ENCODE measurements at places on chromosomes 2 and 18.

DNA sequence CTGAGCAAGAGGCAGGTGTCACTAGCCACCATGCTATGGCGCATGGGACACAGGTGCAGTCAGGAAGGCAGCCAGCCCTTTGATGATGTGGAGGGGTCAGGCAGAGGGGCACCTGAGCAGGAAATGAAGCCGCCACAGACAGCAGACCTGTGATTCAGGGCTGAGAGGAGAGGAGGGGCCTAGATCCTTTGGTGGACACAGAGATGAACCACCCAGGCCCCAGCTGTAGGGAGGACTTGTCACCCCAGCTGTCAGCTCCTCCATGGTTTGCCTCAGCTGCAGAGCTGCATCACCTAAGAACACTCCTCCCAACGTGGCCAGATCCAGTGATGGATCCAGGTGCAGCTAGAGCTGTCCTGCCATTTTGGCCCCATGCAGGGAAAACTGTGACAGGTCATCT lies 11.6 kb downstream of the ASB18 start:
- DNase-seq = no peak

DNA sequence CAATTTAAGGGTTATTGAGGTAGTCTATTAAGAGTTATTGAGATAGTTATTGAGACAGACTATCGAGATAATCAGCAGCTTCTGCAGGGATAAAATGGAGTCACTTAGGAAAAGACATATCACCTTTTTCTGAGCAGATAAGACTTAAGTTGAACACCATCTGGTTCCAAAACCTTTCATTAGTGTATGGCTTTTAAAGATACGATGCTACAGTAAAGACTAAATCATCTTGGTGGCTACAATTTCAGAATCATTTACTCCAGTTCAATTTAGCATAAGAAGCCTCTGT lies 68.6 kb upstream of the DNAJC10 start:
- no peak for DNase-seq

DNA sequence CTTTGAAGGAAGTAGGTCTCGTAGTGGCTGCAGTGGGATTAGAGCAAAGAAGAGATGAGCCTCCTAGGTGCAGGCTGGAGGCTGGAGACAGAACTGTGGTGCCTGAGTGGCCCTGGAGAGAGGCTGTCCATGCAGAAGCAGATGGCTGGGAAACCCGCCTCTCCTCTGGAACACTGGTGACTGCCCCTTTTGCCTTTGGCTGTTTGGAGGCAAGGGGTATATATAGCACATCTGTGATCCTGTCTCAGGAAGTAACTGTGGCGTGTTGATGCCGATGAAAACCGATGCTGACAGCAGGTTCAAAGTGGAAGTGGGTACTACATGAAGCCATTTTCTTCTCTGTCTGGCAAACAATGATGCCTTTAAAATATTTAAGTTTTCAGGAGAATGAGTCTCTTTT lies 43.5 kb downstream of the SLC9A2 start:
- DNase-seq = no peak

GRCh38 chr2:29033172-29033571 lies 41.2 kb downstream of the PCARE start:
- DNase-seq = no peak

GRCh38 chr18:58761241-58761969 lies 90.1 kb downstream of the MALT1 start:
- no peak for DNase-seq

DNA sequence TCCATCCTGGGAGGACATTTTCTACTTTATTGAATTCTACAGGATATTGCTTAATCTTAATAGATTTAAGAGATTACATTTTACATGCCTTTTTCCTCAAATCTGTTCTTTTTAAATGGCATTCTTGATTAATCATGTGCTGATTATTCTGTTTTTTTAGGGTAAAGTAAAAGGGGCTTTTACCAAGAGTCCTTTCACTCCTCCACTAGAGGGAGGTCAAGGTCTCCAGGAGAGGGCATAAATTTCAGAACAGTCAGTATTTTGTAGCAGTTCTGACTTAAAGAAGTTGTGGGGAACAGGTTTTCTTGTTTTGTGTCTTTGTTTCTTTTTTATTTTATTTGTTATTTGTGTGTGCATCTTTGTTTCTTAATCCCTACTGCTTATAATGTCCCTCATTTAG lies 25.4 kb downstream of the WDR75 start:
- DNase-seq = no peak

GRCh38 chr18:9722691-9723090 lies 14.6 kb downstream of the RAB31 start:
- no peak for DNase-seq

DNA sequence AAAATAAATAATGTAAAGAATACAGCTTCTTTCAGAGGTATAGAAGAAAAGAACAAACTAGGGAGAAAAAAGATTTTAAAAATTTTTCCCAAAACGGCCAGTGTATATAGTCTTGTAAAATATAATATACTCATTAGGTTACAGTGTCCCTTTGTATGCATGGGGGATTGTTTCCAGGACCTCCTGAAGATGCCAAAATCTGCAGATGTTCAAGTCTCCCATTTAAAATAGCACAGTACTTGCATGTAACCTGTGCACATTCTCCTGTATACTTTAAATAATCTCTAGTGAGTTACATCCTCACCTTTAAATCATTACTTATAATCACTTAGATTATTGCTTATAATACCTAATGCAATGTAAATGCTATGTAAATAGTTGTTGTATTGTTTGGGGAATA lies 80.6 kb upstream of the LRRTM4 start:
- no peak for DNase-seq

GRCh38 chr2:230677201-230677946 lies 35.3 kb upstream of the CAB39 start:
- DNase-seq = no peak

- no peak for DNase-seq
These were observed 281.0 kb upstream of the SOX11 start for GRCh38 chr2:5410991-5411700.

- no peak for DNase-seq
These were observed 55.0 kb upstream of the MCFD2 start for GRCh38 chr2:46970334-46971288.

DNA sequence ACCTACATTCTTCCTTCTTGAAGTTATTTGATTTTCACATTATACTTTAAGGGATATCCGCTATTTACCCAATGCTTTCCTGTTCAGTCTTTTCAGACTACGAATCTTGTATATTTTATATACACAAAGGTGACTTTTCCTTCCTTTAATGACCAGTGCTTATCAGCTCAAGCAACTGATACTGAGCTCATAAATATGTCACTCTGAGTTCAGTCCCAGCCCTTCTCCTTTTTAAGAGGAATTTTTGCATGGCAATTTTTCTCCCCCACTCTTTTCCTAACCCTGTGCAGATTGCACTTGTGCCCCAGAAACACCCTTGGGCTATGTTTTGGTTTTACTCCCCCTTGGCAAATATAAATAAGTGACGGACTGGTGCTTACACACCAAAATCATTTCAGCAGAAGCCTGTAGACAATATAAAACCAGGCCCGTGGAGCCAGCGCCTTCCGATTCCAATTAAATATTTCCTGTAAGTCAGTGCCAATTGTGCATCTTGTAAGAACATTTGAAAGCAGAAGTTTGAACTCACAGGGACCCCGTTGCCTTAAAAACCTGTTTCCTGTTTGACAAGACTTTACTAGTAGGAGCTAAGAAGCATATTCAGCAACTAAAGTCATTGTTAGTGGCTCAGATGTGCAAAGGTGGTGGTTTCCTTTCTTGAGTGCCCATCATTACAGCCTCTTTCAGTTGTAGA lies 66.3 kb upstream of the GATA6 start:
- DNase-seq = no peak

- no peak for DNase-seq
These were observed 705.1 kb upstream of the GCFC2 start for GRCh38 chr2:76415821-76416220.

DNA sequence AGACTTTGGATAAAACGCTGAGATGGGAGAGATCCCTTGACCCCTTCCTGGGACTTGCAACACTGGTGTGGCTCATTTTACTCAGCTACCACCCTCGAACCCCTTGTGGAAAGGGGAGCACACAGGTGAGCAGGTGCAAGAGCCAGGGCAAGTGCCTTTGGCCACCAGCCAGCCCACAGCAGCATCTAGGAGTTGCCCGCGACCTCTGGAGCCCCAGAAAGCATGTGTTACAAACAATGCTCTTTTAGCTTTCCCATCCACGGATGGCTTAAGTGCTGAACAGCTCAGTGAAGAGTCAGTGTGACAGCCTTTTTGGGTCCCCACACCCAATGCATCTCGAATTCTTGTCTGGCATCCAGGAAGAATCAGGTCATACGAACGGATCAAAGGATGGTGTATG lies 197.8 kb downstream of the MEMO1 start:
- no peak for DNase-seq

DNA sequence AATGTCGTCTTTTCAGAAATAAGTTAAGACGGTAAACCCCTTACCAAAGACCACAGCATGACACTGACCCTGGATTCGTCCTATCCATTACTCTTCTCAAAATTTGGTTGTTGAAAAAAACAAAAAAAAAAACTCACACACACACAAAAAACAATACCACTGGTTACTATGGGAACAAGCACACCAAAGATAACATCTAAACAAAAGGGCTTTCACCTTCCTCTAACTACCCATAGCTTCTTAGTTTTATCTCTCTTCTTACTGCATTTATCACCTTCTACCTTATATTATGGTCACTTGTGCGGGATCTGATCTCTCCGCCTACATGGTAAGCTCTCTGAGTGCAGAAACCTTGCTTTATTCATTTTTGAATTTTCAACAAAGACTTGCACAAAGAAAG lies 192.7 kb downstream of the STK39 start:
- no peak for DNase-seq

- no peak for DNase-seq
These were observed 16.2 kb downstream of the CCDC88A start for GRCh38 chr2:55403256-55403998.

- no peak for DNase-seq
These were observed 53.0 kb downstream of the KLF7 start for GRCh38 chr2:207112785-207113184.

DNA sequence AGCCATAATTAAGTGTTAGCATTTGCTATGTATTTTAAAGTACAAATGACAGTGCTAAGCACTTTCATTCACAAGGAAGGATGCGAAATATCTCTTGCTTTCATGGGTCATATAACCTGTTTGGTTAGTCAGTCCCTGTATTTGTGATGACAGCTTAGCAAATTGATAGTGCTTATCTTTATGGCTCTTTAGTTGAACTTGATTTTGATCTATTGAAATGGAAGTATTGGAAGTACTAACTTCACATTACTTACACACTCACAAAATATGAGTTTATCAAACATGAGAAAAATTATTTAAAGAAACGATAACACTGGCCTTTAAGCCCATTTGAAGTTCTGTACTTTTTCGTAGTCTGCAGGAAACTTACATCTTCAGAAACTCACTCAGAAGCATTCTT lies 97.4 kb upstream of the NEUROD1 start:
- DNase-seq = no peak
